A172 (cell line): ENCODE measurements at places on chromosomes 5 and 9.

GRCh38 chr5:113512341-113512740 lies 1.2 kb upstream of the YTHDC2 start:
- no peak for DNase-seq

DNA sequence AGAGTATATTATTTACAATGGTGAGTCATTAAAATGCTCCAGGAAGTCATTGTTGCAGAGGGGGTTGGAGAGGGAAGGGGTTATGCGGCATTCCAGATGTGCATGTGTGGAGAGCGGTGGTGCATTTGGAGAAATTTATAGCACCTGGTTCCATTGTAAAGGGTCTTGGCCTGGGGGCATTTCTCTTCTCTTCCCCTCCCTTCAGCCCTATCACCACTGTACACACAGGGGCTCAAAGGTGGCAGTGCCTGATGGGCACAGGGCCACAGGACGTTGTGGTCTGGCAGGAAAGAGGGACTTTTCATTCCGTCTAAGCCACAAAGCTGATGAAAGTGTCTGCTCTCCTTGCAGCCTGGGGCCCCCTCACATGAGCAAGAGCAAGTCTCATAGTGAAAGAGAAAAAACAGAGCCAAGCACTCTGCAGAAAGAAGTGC lies 442.4 kb upstream of the ZNF462 start:
- peak; percentile 56 for DNase-seq

- no peak for DNase-seq
Observed at GRCh38 chr5:76165029-76165428, 81.8 kb downstream of the SV2C start.

DNA sequence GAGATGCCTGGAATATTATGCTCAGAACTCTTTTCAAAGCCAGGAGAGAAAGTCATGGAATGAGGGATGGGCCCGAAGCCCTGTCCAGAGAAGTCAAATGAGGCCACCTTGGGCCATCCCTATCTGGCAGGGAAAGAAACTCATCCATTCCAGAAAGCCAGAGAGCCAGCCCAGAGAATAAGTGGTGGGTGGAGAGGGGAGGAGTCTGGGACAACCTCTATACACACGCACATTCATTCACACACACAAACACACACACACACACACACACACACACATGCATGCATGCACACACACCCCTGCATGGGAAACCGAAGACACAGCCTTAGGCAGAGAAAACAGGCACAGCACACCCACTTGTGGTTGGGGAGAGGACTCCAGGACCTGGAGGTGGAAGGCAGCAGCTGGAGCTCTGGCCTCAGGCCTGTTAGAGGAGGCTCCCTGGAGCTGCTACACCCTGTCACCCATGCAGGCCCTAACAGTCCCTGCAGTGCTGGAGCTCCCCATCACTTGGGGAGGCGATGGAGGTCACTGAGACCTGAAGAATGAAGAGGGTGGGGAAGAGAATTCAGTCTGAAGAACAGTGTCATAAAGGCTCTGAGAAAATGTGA lies 38.0 kb downstream of the TGFBI start:
- DNase-seq: no peak

DNA sequence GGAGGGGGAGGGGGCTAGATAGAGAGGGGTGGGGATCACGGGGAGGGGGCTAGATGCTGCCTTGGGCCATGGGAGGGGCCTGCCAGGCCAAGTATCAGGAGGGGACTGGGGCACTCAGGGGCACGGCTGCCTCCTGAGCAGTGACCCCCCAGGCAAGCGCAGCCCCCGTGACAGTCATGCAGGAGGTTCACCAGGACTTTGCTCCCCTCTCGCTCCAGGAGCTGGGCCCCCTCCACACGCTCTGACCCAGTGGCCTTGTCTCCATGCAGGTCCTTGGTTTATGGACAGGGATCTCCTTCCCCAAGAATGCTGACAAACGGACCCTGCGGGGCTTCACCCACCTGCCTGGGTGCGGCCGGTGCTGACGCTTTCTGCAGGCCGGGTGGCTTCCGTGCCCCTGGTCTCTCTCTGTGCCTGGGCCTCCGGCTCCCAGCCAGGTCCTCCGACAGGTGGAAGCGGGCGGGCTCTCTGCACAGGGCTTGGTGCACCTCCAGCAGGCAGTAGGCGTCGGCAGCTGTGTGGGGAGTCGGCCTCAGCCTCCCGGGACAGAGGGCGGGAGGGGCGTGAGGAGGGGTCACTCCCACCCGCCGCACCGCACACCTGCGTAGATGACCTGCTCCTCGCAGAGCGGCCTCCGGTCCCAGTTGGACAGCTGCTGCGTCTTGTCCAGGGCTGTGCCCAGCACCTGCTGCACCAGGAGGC lies 46.8 kb upstream of the NRARP start:
- no peak for DNase-seq

DNA sequence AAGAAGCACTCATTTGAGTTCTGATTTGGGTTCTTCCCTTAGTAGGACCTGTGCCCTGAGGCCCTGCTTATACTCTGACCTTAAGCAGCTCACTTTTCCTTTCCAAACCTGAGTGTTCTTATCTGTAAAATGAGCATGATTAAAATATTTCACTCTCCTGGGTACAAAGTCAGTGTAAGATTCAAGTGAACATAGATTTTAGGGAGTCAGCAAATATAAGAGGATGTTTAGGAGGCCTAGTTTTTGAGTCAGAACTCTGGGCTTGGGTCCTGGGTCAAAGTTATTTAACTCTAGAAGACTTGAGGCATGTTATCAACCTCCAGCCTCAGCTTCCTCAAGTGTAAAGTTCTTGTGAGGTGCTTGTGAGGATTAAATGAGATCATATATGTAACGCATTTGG lies 8.7 kb upstream of the SPARC start:
- DNase-seq: no peak

DNA sequence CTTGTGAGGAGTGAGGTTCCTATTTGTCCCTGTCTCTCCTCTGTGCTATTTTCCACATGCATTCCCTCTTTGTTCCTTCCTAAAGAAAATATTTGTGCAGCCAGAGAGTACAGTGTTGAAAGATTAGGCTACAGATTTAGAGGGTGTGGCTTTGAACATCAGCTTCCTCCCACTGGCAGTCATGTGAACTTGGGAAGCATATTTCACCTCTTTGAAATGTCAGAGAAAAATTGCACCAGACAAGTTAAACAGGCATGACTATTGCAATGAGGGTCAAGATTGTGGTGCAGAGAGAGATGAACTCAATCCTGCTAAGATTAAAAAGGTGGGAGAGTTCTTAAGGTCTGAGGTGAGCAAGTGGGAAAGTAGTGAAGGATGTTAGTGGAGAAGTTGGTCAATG lies 641.0 kb downstream of the DNAH5 start:
- no peak for DNase-seq

GRCh38 chr9:85178474-85178873 lies 508.9 kb downstream of the NTRK2 start:
- no peak for DNase-seq

DNA sequence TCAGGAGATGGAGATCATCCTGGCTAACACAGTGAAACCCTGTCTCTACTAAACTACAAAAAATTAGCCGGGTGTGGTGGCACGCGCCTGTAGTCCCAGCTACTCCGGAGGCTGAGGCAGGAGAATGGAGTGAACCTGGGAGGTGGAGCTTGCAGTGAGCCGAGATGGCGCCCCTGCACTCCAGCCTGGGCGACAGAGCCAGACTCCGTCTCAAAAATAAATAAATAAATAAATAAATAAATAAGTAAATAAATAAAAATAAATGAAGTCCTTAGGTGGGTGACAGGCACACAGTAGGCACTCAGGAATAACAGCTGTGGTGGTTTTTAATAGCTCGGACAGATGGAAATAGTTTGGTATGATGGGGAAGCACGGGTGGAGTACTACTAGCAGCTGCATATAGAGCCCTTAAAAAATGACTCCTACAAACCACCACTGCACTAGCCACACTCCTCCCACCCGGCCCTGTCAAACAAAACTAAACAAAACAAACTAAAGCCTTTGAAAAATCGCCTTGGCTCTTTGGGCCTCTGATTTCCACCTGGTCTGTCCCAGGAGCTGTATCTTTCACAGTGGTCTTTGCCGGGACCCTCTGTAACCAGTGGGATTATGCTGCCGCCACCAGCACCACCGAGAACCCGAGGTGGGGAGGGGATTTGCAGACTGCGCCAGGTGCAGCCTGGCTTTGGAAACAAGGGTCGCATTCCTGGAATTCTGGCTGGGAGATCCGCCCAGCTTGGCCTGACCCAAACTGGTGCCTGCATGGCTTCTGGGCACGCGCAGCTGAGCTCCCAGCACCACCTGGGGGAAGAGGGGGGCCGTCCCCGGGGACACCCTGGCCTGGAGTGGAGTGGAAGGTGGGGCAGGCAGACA lies 5.1 kb upstream of the WDR5 start:
- DNase-seq: peak; percentile 69

DNA sequence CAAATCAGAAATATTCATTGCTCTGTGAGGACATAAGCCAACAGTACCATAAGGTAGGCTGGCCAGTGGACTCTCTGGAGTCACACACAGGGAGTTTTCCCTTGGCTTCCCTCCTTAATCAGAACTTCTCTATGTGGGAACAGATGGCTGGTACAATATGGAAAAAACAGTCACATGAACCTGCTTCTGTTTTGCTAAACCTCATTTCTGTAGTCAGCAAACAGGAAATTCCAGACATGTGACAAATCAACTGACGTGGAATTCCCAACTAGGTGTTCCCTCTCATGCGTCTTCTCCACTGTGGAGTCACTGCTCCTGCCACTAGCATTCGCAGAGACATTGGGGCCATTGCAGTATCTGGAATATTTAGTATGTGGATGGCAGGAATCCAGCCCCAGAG lies 617.6 kb downstream of the KIF4B start:
- peak; percentile 65 for DNase-seq

- no peak for DNase-seq
Observed at GRCh38 chr9:97704851-97705250, 7.7 kb upstream of the XPA start.

GRCh38 chr9:37198039-37198729 lies 77.8 kb downstream of the ZCCHC7 start:
- no peak for DNase-seq
